Stimulated activated CD4-positive, alpha-beta T cell treated with anti-CD3 and anti-CD28 coated beads, TNF-alpha, amount 100 ng/mL, for 4 hours (primary cell): ENCODE measurements at places on chromosomes 16 and 17.

- no peak for DNase-seq
Measured at GRCh38 chr17:29291163-29291752, 2.7 kb downstream of the NUFIP2 start.

DNA sequence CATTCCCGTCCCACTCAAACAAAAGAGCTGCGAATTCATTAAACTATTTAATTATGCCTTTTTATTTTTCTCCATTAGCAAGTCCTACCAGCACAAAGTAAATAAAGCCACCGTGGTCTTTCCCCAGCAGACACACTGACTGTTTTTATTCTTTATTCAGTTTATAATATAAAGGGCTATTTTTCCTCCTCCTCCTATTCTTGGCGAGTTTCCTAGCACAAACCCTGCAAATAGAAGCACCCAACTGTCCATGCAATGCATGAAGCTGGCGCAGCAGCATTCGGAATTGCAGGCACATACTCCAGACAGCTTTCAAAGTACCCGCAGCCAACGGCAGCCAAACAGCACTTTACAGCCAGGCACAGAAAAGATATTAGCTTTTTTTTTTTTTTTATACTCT is 583.4 kb upstream of the PSMD7 start:
- DNase-seq = no peak

DNA sequence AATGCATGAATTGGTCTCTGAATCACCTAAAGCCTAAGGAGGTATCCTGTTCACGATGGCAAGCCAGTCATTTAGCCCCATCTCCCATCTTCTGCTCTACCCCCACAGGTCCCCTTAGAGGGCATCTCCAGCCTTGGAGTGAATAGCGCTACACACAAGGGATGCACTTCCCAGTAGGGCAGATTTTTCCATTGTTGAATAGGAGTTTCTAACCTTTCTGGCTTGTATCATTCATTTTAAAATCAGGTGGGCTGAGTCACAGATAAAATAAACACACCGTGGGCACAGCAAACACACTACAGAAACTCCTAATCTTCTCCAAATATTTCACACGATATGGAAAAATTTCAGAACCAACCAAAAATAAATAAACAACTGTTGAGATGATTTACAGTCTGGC is 201.2 kb upstream of the NOG start:
- no peak for DNase-seq

GRCh38 chr17:17039911-17040310 is 2.3 kb upstream of the MPRIP start:
- no peak for DNase-seq

DNA sequence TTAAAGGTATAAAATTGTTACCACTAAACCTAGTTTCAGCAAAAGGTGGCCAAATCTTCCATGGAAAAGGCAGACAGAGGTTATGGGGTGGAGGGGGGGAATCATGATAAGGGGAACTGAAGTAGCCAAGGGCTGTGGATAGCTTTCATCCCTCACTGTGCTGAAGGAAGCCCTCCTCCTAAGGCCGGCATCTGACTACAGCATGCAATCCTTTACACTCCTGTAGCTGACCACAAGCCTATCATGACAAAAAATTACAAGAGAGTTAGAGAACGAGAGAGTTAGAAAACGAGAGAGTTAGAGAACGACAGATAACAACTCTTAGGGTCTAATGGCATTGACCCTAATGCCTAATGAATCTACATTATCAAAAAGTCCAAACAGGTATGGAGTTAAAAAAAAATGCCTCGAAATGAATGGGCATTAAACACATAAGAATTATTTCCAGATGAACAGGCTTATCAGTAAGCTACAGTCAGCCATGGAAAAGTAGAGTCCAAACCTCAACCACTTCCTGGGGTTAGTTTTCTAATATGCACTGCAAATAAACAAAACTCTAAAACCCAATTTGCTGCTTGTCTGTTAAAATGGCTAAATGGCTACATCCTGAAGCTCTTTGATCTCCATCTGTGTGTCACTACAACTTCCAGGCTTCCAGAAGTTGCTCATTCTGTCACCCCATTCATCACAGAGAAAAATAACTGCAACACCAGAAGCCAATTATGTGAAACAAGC is 29.7 kb downstream of the DUSP14 start:
- no peak for DNase-seq

DNA sequence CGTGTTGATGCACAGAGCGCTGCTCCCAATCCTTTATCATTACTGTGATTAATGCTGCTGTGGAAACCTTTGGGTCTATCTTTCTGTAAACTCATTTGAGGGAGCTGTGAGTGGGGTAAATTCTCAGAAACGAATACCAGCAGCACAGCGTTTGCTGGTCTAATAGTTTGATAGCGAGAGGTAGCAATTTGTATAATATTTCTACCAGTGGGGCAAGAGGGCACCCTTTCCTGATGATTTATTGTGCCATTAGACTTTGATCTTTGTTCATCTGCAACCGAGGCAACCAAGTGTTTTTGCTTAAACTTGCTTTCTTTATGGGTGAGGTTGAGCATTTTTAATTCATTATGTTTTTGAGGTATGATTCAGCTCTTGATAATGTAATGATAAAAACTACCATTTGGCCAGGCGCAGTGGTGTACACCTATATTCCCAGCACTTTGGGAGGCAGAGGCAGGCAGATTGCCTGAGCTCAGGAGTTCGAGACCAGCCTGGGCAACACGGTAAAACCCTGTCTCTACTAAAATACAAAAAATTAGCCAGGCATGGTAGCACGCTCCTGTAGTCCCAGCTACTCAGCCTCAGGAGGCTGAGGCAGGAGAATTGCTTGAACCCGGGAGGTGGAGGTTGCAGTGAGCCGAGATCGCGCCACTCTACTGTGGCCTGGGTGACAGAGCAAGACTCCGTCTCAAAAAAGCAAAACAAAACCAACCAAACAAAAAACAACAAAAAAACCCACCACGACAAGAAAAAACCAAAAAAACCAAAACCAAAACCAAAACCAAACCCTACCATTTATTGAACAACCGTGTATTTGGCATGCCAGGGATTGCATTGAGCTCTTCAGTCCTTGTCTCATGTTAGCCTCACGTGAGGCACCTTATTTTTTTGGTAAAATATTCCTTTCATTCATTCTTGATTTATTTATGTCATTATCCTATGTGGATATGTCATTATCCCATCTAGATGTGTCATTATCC is 81.5 kb downstream of the PLCG2 start:
- DNase-seq = no peak

GRCh38 chr17:42284566-42284965 is 3.7 kb upstream of the STAT5A start:
- no peak for DNase-seq

DNA sequence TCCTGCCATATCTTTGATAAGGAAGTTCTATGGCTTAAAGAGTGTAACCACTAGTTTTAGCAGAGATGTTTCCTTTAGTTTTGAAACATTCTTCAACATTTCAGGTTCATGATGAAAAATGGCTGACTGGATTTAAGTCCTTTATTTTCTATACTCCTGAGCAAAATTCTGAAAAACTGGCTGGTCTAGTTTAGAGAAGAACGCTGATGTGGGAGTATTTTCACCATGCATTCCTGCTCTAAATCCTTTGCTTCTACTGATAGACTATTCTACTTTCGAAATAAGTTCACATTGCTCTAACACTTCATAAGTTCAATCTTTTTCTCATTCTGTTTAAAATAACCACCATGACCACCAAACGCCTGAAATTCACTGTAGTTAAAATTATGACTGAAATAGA is 281.9 kb downstream of the FTO start:
- DNase-seq = no peak

- no peak for DNase-seq
Measured at GRCh38 chr16:72210072-72210471, 38.1 kb upstream of the PMFBP1 start.

GRCh38 chr17:81468111-81468769 is 44.4 kb downstream of the ACTG1 start:
- no peak for DNase-seq

DNA sequence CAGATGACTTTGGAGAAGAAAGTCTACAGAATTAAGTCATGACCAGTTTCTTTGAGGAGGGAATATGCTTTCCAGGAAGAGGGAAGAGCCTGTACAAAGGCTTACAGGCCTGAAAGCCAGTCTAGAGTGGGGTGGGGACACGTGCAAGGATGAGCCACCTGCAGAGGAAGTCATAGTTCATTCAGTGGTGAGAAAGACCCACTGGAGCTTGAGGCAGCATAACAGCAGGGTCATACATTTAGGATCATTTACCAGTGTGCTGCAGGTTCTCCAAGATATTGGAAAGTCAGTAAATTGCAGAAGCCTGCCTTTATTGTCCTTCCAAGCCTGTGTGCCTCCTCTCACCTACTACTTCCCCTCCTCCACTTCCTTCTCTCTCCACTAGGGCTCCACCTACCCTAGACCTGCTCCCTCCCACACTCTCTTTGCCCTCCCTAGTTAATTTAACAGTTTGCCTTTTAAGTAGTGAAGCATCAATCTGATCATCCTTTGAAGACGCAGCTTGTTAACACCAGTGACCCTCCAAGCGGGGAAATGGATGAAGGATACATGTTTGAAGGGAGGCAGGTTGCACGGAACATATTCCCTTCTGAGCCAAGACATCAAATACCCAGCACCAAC is 40.2 kb downstream of the CDRT15 start:
- DNase-seq = no peak

GRCh38 chr17:7445619-7445968 is 733 bp downstream of the CHRNB1 start:
- DNase-seq = no peak

GRCh38 chr16:11806721-11807120 is 9.7 kb upstream of the ZC3H7A start:
- DNase-seq = no peak

GRCh38 chr16:8782673-8783072 is 14.8 kb downstream of the TMEM186 start:
- DNase-seq = no peak

DNA sequence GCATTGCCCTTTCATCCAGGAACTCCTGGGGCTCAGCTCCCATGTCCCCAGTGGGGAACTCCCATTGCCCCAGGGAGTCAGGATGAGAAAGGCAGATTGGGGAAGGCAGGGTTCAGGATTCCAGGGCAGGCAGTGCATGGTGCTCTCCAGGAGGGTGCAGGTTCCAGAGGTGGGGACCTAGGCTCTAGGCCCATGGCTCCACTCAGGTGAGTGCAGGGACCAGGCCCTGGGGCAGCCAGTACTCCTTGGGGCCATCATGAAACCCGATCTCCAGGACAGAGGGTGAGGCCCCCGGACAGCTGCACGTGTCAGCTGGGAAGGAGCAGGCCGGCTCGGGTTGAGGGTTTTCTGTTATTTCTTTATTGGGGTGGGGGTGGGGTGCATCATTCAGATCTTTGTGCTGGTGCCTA is 1.3 kb upstream of the MTSS2 start:
- DNase-seq = no peak

- no peak for DNase-seq
Measured at GRCh38 chr17:55546991-55547664, 35.9 kb upstream of the SMIM36 start.

DNA sequence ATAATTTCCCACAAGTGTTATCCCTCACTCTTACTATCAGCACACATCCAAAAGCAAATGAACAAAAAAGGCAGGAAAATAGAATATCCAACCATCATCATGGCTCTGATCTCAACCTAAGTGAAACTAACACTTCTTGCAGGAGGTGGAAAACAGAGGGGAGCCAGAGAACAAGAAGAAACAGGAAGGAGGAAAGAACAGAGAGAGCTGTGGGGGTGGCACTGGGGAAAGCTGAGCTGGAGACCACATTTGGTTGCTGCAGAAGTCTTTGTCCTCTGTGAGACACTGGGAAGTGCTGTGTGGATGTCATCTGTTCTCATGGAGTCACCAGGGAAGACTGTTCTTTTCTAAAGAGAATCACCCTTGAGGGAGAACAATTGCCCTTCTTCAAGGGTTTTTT is 34.7 kb downstream of the GRB7 start:
- no peak for DNase-seq

- no peak for DNase-seq
Measured at GRCh38 chr16:28092721-28093384, 29.3 kb upstream of the GSG1L start.

DNA sequence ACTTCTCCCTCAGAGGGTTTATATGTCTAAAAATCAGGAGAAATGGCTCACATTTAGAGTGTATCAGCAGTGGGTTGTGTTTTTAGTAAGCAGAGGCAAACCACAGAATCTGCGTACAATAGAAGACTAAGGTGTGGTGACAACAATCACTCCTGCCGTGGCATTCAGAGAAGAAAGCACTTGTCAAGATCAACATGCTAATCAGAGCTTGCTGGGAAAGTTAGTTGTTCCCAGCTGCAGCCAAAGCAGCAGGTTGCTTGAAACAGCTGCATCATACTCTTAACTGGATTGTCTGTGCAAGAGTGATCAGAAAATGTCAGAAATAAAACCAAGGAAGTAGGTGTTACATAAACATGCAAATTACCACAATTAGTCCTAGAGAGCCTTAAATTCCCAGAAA is 616.4 kb downstream of the CDH8 start:
- no peak for DNase-seq

DNA sequence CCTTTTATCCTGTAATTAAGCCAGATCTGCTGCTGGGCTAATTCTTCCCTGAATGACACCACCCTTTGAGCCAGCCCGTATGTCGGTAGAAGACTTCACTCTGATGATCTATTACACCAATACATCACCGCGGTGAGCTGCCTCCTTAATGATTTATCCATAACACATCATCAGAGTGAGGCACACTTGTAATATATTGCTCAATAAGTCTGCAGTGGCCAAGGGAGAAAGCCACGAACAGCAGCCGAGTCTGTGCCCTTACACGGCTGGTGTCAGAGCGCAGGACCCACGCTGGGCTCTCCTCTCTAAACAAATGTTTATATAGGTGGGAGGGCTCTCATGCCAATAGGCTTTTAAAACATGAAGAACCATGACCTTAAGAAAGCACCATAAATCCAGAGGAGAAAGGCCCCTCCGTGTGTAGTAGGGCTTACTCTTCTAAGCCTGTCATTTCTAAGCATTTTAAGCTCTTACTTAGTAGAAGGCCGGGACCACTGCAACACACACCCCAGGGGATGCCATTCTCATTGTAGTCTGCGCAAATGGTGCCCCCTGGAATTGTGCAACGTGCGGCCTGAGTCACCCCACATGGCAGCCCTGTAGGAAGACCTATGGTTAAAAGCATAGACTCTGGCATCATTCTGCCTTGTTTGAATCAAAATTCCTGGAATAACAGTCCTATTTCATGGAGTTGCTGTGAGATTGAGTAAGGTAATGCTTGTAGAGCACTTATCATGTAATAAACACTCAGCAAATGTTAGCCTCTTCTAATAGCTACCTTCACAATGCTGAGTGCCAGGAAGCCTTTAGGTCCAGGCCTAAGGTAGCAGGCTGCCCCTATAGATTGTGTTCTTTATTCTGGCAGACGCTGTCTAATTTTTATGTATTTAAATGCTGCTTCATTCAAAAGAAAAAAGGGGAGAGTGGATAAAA is 26.1 kb downstream of the MRPS23 start:
- DNase-seq = no peak
